ENCODE measurements at places on chromosomes 6 and 20.

GRCh38 chr20:41304424-41305079 lies 13.0 kb downstream of the ZHX3 start:
- DNase-seq = no peak

GRCh38 chr6:119148098-119148824 lies 69.8 kb upstream of the FAM184A start:
- DNase-seq = no peak

DNA sequence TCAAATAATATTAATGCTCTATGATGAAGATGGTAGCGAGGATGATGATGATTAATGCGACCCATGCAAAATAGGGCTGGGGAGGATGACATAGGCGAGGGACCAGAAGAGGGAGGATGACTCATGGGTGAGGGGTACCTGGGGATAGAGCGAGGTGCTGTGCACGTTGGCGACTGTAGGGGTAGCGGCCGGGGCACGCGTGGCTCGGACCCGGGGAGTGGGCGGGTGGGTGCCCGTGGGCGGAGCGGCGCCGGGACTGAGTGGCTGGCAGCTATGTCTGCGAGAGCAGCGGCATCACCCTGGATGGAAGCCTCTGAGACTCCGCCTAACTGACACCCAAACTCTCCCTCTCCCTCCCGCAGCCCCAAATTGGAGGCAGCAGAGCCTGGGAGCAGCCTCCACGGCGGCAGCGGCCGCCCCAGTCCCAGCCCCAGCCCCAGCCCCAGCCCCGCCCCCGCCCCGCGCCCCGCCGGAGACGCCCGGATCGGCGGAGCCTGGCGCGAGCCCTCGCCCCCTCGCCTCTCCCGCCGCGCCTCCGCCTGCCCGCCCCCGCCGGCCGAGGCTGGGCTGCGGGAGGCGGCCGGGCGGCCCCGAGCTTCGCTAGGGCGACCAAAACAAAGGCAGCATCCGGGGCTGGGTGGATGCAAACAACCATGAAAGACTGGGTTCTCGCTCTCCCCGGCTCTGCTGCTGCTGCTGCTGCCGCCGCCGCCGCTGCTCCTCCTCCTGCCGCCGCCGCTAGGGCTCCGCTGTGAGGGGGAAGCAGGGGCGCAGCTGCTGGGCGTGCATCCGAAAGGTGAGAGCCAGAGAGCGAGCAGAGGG lies at the start of gene RIMS1:
TSS of gene RIMS1 (plus strand) at position 367 of the 822 bp plus-strand sequence. CDS start 474 bp downstream, outside the sequence.
- DNase-seq = no peak

- no peak for DNase-seq
These were observed 80.2 kb downstream of the PREP start for GRCh38 chr6:105322499-105323225.

GRCh38 chr6:124858564-124858963 lies 103.7 kb upstream of the RNF217 start:
- DNase-seq = no peak

GRCh38 chr20:62647521-62648317 lies 5.4 kb downstream of the SLCO4A1 start:
- DNase-seq = no peak

GRCh38 chr20:61444637-61445036 lies 192.6 kb downstream of the CDH4 start:
- no peak for DNase-seq

DNA sequence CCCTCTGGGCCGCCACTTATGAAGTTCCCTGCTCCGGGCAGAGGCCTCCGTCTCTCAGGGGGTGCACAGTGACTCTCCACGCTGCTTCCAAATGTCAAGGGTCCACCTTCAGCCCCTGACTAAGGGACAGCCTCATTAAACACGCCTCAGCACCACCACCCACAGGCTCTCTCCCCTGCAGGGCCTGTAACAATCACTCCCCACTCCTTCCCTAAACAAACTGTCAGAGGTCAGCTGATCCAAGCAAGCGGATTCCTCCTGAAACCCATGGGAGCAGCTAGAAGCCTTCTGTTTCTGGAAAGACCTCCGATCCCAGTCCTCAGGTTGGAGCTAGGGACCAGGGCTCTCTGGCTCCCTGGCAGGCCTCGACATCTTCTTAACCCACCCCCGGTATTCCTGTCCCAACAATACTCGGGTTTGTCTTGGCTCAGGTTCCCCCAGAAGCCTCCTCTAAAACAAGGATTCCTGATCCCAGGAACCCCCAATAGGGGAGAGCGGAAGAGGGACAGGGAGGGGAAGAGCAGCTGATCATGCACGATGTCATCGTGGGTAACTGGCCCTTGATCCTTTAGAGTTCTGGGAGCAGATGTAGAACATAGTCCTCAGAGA lies 181.0 kb downstream of the ZNF217 start:
- no peak for DNase-seq

- no peak for DNase-seq
These were observed 114.4 kb upstream of the MAP3K7 start for GRCh38 chr6:90701146-90701781.
